Activated T-helper 2 cell treated with anti-CD3 and anti-CD28 coated beads, Interferon-gamma antibody, Interleukin-2, Interleukin-4, amounts not matched to agents 10 μg/mL and 5 μg/mL and 100 μg/mL, durations not matched to agents 14 hours and 24 hours and 36 hours (primary cell): ENCODE measurements at places on chromosomes 11 and 22. TPM values are rescaled to one million over a fixed set of nuclear protein-coding genes. Genes with fewer than 3 reads are reported as not detected.

Gene LRRN4CL
- total RNA-seq, result 0.18 and 0.23 TPM in 2 replicates

DNA sequence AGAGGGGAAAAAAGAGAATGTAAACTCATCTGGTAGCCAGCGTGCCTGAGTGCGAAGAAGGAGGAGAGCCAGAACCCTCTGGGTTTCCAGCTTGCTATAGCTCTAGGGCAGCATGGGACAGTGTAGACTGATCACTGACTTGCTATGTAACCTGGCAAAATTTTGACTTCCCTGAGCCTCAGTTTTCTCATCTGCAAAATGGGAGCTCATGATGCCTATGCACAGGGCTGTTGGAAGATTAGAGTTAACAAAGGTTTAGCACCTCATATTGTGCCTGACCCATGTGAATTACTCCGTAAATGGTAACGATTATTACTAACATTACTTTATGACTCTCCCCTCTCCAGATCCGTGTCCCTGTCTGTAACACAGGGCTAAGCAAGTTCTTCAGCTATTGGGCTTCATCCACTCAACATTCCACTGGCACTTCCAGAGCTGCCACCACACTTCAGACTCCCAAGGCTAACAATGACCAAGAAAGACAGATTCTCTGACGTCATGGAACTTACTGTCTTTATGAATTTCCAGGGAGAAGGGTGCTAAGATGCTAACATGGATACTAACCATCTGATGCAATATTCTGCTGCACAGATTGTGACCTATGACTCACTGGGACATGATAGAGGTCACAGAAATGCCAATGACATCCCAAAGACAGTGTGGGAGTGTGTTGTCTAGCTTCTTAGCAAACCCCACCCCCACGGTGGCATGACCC is 195.2 kb downstream of the TRIM29 start:
- DNase-seq, result no peak

Gene PATZ1
- total RNA-seq, result 30.6 and 31.0 TPM in 2 replicates

- no peak for DNase-seq
These were observed 47.0 kb downstream of the GAB2 start for GRCh38 chr11:78370406-78371172.

- peak; percentile 2 for DNase-seq
These were observed 13.3 kb downstream of the ASCL2 start for GRCh38 chr11:2256951-2257700.

- DNase-seq, result no peak
These were observed 789.9 kb upstream of the LRRC4C start for GRCh38 chr11:42249401-42249800.

- DNase-seq, result no peak
These were observed 8.4 kb upstream of the SLC15A3 start for GRCh38 chr11:60960405-60960804.

GRCh38 chr11:126800009-126800408 is 200.6 kb downstream of the KIRREL3 start:
- DNase-seq, result no peak

- DNase-seq, result no peak
These were observed 57.0 kb downstream of the ANO5 start for GRCh38 chr11:22249871-22250270.

Gene GGTLC3
- total RNA-seq, result not detected in 2 replicates
